ENCODE measurements at places on chromosomes 6 and 20. TPM values are rescaled to one million over a fixed set of nuclear protein-coding genes. Genes with fewer than 3 reads are reported as not detected.

DNA sequence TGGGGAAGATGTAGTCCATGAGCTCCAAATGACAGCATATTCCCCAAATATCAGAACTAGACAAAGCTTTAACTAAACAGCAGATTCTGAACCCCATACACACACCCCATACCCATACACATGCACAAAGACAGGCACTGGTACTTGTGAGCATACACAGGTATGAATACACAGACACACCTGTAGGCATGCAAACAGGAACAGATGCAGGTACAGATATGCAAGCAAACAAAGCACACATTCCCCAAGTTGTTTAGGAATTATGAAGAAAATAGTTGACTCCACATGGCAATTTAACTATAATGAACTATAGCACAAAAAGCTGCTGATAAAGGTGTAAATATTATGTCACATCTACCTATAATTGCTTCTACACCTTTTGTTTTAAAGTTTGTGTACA, 16.7 kb downstream of the GOPC start:
- no peak for DNase-seq

DNA sequence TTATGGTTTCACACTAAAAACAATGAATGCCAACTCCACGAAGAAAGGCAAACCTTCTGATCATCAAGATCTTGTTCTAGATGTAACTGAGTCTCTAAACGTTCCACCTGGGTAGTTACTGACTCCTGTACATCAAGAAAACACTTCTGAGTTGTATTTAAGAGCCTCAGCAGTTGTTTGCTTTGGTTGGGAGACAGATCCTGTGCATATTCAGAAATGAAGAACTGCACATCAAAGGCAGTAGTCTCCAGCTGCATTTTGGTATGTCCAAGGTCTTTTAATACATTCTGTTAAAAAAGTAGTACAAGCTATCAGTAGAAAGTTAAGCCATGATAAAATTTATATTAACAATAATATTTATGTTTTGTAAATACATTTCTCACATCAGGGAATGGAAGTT, 41.3 kb downstream of the DST start:
- DNase-seq, result no peak

DNA sequence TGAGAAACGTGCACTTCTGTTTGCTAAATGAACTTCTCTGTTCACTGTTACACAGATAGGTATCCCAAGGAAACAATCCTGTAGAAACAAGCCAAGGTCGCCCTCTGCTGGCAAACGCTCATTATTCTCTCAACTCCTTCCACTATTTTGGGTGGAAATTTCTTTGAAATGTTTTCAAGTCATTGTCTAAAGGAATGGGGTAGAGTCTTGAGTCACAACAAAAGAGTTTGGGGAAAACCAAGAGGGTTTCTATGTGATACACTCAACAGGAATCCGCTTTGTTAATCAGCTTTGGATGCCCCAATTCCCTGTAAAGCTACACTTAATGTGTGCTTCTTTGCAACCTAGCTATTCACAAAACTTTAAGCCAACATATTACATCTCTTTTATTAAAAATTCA, 4.6 kb upstream of the RAE1 start:
- DNase-seq, result peak; percentile 76

Gene TAAR5
- total RNA-seq, result not detected

Gene BANF2
- 2.5 TPM for total RNA-seq

Gene NEURL2
- total RNA-seq, result 1.6 TPM

Data from pancreas (tissue), 10 donors.